RKO (cell line): ENCODE measurements at places on chromosomes 1 and 21.

DNA sequence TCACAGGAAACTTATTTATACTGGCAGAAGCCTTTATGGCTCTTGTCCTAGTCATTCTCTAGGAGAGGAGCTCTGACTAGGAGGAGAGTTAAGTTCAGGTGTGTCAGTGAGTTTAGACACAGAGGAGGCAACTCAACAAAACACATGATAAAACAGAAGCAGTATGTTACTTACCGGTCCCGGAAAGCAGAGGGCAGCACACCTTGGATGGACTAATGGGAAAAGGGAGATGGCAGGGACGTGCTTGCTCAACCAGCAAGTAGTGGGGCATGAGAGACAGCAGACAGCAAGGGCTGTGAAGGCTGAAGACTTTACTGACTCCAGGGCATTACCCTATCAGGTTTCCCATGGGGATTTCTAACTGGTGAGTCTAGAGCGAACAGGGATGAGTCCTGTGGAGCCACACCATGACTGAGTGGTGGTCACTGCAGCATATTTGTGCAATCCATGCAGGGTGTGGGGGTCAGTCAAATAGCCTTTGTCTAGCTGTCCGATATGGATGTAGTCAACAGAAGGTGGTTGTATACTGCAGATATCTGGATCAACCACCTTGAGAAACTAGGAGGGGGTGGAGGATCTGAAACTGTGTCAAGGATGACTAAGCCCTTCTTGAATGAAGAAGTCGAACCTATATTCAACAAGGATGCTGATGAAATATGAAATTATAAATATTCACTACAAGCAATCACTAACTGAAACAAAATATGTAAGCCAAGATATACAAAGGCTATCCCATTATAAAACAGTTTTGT is 596.3 kb upstream of the CHRM3 start:
- no peak for DNase-seq

DNA sequence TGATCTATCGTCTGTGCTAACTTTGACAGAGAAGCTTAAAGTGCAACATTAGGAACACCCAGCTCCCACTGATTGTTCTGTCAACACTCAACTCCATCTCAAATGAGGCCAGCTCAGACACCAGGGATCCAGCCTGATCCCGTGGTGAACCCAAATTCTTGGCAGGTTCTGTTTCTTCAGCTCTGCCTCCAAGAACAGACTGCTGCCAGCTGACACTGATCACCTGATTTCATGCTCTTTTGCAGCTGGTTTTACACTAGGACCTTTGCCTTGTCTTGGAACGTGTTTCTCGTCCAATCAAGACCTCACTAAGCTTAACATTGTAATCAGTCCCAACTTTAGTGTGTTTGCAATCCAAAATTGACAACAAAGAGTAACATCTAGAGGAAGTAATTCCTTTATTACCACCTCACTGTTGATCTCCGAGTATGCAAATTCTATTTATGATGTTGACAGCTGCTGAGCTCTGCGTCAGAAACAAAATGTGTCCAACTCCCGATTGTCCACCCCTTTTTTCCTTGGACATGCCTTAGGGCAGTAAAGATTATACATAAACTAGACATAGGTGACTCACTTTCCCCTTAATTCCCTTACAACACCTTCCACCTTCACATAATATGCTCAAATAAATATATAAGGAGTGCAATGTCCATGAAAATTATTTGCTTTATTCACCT is 1.6 kb upstream of the HYI start:
- DNase-seq = no peak

GRCh38 chr1:90712153-90712856 is 4.8 kb downstream of the BARHL2 start:
- no peak for DNase-seq

DNA sequence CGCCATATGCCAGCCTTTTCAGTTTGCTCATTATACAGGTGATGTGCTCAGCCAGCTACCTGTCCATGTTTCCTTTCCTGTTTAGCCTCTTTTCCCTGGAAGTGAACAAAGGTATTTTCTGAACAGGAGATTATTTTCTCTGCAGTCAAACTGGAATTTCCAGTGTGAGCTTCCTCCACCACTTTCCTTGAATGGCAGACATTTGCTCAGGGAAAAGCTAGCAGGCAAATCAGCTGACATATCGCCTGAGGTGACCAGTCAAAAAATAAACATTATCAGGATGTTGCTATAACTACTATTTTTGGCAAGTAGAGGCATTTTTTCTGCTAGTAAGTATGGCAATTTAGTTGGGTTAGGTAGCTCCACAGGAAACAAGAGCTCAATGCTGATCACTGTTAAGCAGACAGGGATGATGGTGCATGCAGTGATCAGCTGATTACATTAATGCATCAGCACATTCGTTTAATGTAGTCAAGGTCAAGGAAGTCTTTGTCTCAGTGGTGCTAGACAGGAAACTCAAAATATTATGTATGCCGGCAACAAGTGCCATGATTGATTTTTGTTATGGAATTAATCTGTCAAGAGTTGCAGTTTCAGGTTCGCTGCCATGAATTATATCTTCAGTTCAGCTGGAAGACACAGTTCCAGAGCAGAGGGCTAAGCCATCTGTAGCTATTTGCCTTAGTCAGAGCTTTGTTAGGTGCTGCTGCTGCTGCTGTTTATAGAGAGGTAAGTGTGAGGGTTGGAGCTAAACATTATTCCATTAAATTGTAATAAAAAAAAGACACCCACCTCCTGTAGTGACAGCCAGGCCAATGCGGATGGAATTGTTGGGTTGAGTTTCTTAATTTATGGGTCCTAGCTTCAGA is 179.7 kb upstream of the ST6GALNAC5 start:
- DNase-seq = no peak

- no peak for DNase-seq
Measured at GRCh38 chr21:32315511-32316281, 17.0 kb downstream of the MRAP start.
